ENCODE measurements at places on chromosomes 6 and 20.

GRCh38 chr6:128179876-128180438 is 279.1 kb upstream of the THEMIS start:
- DNase-seq = no peak

- DNase-seq = peak; percentile 84
These were observed 14.7 kb downstream of the KCNQ2 start for GRCh38 chr20:63457737-63458136.

GRCh38 chr6:165268987-165269386 is 40.4 kb downstream of the C6orf118 start:
- no peak for DNase-seq

DNA sequence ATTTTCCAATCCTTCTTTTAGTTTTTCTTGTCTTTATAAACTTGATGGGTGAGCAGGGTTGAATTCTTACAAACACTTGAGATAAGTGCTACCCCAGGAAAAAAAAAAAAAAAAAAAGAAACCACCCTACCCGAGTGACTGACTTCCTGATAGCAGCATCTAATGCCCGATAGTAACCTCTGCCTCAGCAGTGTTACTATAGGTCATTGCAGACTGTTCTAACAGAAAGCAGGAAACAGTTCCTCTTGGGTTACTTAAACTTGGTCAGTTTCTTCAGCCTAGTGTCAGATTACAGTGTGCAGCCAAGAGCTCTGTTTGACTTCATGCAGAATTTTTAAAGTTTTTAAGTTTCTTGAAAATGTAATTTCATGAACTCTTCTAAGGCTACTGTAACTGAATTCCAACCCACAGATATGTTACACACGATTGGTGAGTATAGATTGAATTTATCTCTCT is 2.1 kb downstream of the MYLIP start:
- DNase-seq = peak; percentile 70

DNA sequence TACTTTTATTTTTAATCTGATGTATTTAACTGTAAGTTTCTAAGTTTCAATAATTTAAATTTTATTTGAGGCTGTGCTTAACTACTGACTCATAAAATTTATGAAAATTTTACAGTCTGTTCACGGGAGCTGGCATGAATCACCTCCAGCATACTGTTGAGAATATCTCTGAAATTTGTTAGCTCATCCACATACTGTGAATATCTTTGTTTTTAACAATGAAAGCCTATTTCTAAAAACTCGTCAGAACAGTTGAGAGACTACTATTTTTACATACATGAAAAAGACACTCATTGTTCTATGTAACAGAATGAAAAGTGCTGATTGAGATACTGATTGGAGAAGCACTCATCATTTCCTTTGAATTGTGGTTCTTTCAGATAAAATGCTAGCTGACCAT is 749.3 kb downstream of the TENT5A start:
- peak; percentile 59 for DNase-seq

All from COLO829 (cell line).